LHCN-M2 (cell line): ENCODE measurements at places on chromosomes 2 and 18.

- no peak for DNase-seq
Observed at GRCh38 chr2:182730486-182730885, 14.4 kb downstream of the DNAJC10 start.

DNA sequence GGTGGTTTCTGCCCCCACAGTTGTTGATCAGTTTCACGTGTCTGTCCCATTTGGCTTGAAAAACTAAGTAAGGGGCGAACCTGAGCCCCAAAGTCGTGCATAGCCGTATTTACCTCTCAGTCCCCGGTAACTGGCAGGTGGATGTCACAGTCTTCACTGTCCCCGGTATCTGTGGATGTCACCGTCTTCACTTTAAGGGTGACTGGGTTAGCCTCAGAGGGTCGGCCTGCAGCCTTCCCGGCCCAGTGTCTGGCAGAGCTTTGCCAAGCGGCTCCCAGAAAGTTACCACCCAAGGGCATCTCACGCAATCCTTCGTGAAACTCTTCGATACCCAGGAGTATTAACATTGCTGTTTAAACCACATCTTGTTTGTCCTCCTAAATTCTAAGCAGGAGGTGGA is 125.3 kb upstream of the CTDP1 start:
- DNase-seq: no peak

DNA sequence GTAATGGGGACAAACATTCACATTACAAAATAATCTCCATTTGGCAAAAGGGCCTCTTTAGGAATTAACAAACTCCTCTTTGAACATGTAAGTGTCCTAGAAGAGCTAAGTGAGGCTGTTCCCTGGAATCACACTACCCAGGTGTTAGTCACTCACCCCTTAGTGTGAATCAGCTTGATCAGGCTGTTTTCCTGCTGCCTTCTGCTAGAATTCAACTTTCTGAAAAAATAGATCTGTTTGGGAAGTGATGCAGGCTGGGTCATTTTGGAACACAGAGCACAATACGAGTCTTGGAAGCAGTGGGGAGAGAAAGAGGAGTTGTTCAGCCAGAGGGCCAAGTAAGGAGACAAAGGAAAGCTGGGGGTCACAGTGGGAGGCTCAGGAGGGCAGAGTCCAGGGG is 40.0 kb downstream of the TTC32 start:
- peak; percentile 20 for DNase-seq

DNA sequence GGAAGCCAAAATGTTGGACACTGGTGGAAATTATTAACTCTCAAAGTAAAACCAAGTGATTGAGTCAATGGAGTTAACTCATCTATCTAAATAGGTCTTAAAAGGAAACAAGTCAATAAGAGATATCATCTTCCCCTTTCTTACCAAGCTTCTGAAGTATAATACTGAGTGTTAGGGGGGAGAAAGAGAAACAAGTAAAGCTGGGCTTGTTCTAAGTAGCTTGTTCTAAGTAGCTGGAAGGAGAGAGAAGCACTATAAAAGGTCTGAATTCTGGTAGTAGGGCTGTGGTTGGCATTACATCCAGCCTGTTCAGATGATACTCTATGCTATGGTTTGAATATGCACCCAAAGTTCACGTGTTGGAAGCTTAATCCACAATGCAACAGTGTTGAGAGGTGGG is 26.8 kb downstream of the YES1 start:
- no peak for DNase-seq

DNA sequence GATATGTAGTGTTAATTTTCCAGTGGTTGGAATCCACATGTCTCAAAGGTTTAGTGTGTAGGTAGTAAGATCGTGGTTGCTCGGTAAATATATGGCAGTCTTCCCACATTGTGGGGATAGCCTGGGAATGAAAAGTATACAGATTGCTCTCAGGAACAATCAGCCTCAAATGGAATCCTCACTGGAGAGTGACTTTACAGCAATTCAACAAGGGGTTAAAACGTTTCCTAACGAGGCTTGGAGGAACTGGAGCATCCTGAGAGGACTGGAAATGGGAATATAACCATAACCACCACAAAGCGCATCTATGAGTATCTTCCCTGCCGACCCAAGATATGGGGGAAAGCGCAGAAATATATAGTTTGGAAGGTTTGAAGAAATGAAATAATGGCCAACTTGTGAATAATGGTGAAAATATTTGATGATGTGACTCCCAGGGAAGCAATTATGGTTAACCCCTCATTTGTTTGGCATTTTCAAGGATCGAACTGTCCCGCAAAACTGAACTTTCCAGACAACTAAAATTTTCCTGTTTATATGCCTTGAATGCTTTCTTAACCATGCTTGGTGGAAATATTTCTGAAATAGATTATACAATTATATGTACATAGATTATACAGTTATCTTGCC is 100.7 kb upstream of the FOSL2 start:
- DNase-seq: no peak
